ENCODE measurements at places on chromosomes 1 and 21.

DNA sequence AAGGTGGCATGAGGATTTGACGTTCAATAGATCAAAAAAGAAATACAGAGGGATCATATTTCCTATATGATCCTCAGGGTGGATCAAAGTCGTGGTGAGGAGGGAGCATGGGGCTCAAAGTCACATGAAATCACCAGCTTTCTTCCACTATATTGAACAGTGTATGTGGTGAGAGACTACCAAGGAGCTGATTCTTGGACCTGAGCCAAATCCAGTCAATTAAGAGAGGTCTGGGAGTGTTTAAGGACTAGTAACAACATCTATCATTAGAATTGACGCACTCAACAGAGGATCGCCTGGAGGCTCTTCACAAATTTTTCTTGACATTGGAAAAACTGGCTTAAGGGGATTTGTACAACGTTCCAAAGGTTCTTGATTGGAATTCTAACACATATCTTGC is 267.7 kb upstream of the PROX1 start:
- DNase-seq = no peak

GRCh38 chr1:198932351-198932991 is 293.6 kb downstream of the PTPRC start:
- DNase-seq = no peak

GRCh38 chr21:45130324-45130774 is 56.0 kb downstream of the ADARB1 start:
- no peak for DNase-seq

DNA sequence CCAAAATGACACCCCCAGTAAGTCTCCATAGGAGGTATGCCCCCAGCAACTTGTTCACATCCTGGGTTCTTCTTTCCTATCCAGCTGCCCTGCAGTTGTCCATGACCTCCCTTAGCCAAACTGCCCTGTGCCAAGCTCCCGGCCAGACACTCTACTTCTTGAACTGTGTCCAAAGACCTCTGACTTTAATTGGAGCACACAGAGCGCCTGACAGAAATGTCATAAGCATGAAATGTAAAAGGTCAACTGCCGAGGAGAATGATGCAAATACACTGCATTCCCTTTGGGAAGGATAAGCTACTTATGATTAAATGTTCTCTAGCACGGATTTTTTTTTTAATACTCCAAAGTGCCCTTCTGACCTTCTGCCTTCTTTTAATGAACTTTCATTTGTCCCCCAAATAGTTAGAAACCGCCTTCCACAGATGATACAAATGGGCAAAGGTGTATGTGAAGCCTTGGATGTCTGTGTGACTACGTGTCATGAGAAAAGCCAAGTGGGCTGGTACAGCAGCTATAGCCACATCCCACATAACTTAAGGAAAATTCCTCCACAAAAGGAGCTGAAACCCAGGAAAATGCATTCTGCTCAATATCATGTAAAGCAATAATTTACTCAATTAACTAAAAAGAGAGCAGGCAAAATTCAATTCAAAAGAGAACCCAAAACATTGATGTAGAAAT is 26.8 kb downstream of the PALMD start:
- no peak for DNase-seq

DNA sequence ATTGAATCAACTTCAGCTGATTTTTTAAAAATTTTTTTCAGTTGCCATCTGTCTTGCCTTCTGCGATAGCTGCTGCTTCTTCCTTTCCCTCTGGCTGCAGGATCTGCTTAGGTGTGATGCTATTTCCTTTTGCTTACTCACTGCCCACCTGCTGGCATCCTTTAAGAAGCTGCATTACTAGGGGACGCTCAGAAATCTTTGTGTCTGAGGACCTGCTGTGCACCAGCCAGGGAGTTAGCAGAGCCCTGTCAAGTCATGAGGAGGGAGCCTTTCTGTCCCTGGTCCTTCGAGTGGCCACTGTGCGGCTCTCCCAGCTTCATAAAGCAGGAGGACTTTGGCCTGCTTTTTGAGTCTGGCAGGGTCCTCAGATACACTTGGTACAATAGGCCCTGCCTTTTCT is 327.8 kb downstream of the USH2A start:
- DNase-seq = no peak

DNA sequence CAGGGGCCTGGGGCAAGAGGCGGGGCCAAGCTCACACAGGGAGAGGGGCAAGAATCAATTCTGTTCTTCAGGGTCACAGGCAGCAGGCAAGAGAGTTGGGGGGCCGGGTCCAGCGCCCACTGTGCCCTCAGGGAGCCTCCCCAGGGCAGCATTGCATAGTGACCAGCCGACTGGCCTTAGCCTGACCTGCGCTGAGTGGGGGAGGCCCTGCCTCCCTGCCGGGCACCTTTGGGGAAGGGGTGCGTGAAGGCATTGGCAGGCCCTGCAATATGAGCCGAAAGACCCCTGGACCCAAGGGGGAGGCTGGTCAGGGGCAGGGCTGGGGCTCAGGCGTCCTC is 12.2 kb downstream of the SCNN1D start:
- DNase-seq = no peak

GRCh38 chr1:31576743-31577455 is 584 bp downstream of the TINAGL1 start:
- DNase-seq = no peak

DNA sequence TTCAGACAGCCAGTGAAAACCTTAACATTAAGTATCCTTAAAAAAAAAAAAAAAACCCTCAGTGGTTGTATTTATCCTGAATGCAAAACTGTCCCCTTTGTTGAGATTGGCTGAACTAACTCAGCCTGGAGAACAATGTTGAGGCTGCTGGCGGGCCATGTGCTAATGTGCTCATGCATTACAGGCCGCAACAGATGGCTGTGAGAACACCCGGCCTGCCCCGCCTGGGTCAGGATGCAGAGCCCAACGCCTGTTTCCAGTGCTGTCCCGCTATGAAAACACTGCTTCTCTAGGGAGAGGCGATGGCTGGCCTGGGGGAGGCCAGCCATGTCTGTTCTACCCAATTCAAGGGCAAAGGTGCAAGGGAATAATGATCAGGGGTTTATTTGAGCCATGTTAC is 13.8 kb downstream of the OLIG2 start:
- no peak for DNase-seq

DNA sequence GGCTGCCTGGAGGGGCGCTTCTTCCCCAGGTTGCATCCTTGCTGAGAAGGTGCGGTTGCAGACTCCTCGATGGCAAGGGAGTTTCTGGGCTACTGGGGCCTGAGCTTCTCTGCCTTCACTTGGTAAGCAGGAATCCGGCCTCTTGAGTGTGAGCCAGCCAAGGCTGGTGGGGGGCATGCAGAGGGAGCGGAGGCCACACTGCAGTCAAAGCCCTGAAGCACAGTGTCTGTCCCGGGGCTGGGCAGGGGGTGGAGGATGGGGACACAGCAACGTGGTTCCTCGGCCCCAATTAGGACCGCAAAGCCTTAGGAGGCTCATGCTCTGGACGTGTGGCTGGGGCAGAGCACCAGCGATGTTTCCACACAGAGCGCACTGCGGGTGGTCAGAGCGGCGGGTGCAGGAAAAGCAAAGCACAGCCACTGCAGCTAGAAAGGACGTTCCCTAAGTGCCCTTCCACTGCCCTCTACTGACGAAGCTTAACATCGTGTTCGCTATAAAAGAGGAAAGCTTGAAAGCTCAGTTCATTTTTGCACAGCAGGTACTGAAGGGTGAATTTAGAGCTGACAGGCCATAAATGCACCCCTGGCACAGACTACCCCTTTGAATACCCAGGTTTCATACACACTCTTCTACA is 60.7 kb upstream of the COG2 start:
- DNase-seq = no peak

DNA sequence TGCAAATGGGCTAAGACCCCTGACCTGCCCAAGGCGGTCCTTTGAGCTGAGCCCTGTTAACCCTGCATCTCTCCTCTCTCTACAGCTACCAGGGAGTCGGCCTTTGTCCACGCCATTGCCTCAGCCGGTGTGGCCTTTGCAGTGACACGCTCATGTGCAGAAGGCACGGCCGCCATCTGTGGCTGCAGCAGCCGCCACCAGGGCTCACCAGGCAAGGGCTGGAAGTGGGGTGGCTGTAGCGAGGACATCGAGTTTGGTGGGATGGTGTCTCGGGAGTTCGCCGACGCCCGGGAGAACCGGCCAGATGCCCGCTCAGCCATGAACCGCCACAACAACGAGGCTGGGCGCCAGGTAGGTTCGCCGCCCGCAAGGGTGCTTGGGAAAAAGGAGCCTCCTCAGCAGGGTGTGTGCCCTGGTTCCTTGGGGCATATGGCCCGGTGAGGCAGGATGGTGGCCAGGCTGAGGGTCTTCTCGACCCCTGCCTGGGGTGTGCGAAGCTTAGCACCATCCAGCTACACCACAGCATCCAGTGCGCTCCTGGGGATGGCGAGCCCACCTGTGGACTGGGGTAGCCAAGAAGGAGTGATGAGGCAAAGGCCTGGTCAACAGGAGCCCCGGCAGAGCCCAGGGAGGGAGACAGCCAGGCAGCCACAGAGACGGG is 31.8 kb upstream of the ARF1 start:
- no peak for DNase-seq

DNA sequence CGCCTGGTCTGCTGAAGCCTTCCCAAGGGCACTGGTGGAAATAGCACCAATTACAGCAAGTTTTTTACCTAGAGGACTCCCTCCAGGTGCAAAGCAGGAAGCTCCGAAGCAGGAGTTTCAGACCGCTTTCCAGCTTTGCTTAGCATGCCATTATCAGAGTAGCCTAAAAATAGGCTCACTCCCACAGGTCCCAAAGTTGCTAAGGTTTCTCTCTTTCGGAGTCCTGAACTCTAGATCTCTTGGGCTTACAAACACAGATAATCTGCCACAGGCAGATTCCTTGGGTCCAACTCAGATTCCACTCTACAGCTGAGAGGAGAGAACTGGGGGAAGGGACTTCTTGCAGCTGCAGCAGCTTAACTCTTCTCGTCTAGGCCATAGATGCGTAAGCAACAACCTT is 22.5 kb downstream of the ZMYND12 start:
- DNase-seq = no peak

GRCh38 chr1:94382201-94382600 is 36.0 kb upstream of the ABCD3 start:
- no peak for DNase-seq

- no peak for DNase-seq
Measured at GRCh38 chr1:207841293-207841692, 69.6 kb downstream of the CD34 start.

DNA sequence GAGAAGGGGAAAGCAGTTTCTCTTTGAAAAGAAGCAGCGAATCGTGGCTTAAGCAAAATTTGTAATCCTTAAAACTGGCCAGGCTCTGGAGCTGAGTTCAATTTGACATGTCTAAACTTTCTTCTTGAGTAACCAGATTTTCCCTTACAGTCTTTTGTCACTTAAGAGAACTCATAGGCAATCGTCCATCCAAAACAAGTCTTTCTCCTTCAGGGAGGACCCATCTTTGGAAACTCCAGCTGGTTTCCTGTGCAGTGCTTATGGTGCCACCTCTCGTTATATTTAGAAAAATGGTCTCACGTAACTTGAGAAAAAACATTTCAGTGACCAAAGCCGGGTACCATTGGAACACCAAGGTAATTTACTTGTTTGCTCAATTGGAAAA is 1.8 kb upstream of the PTTG1IP start:
- DNase-seq = no peak

- DNase-seq = no peak
Measured at GRCh38 chr1:96306809-96307560, 414.6 kb upstream of the PTBP2 start.

DNA sequence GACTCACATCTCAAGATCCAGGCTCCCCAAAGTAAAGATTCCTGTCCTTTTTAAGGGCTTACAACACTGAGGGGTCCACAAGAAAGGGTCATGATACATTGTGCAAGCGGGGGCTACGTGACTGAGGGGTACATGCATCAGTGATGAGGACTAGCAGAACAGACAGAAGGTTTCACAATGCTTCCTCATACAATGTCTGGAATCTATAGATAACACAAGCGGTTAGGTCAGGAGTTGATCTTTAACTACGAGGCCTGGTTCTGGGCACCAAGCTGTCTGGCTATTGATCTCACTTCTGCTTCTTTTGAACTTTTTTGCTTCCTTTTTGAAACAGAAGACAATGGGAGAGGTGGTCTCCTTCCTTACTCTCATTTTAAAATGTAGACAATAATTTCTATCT is 718.6 kb downstream of the AMY1C start:
- DNase-seq = no peak

DNA sequence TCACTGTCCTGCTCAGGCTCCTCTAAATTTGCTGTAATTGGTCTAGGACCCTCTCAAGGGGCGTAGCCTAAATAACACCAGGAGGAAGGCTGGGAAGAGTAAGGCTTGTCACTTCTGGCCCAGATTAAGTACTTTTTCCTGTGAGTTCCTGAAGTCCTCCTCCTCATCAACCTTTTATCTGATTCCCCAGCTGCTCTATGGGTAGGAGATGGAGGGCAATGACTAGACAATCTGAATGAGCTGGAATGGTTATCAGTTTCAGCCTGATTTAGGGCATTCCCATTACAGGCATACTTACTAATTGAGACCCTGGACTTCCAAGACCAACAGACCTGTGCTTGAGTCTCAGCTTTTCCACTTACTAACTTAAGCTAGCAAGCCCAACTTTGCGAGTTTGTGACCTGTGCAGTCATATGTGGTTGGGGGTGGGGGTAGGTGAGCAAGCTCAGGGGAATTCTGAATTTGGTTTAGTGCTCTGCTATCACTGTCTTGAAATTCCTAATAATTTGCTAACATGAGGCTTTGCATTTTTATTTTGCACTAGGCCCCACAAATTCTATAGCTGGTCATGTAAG is 18.0 kb upstream of the FGGY start:
- DNase-seq = no peak

GRCh38 chr1:24022581-24023361 is 42.6 kb upstream of the SRSF10 start:
- no peak for DNase-seq

GRCh38 chr1:166889776-166890175 is 13.7 kb upstream of the TADA1 start:
- no peak for DNase-seq

GRCh38 chr1:40965531-40965930 is 14.0 kb upstream of the CTPS1 start:
- no peak for DNase-seq

GRCh38 chr1:54500107-54500431 is 48.0 kb upstream of the ACOT11 start:
- DNase-seq = no peak

GRCh38 chr1:170340308-170340707 is 191.7 kb upstream of the GORAB start:
- DNase-seq = no peak

- no peak for DNase-seq
Measured at GRCh38 chr1:107867422-107867821, 97.6 kb downstream of the VAV3 start.

- peak; percentile 67 for DNase-seq
Measured at GRCh38 chr1:58784758-58785441, 1.1 kb upstream of the JUN start.

- DNase-seq = no peak
Measured at GRCh38 chr1:184801503-184801902, 46.8 kb upstream of the EDEM3 start.

Data from NCI-H1092 treated with DMSO at 0.1 percent for 48 hours (cell line).